ENCODE measurements at places on chromosomes 13 and 19. TPM values are rescaled to one million over a fixed set of nuclear protein-coding genes. Genes with fewer than 3 reads are reported as not detected.

The GPR4 gene
- total RNA-seq: 0.99 TPM

The LSM4 gene
- total RNA-seq: 147 TPM

The CYP2A6 gene
- total RNA-seq: not detected

The CNFN gene
- total RNA-seq: not detected

The CGB2 gene
- total RNA-seq: not detected

The C19orf33 gene
- total RNA-seq: not detected

The PIN1 gene
- 136 TPM for total RNA-seq

The CEBPA gene
- not detected for total RNA-seq

The ZNF846 gene
- total RNA-seq: 16.6 TPM

The IRGC gene
- total RNA-seq: not detected

The RPS5 gene
- total RNA-seq: 2,343 TPM

The UGGT2 gene
- total RNA-seq: 58.9 TPM

The PODNL1 gene
- 0.87 TPM for total RNA-seq

The ZNF93 gene
- 1.8 TPM for total RNA-seq

The SPTBN4 gene
- 2.4 TPM for total RNA-seq

The ZNF98 gene
- total RNA-seq: 0.25 TPM

The GPR18 gene
- not detected for total RNA-seq

The CDC34 gene
- 74.1 TPM for total RNA-seq

The HRC gene
- 0.26 TPM for total RNA-seq

The CCDC61 gene
- 6.2 TPM for total RNA-seq

The ARHGAP33 gene
- 2.9 TPM for total RNA-seq

The ZNF562 gene
- total RNA-seq: 23.1 TPM

The NLRP11 gene
- total RNA-seq: not detected

The C19orf18 gene
- 0.25 TPM for total RNA-seq

The MAP1S gene
- total RNA-seq: 27.4 TPM

The PNMA8A gene
- total RNA-seq: 4.8 TPM

The NEK5 gene
- total RNA-seq: 0.13 TPM

The FGF22 gene
- 0.26 TPM for total RNA-seq

The PABPC3 gene
- 0.12 TPM for total RNA-seq

The MEDAG gene
- 183 TPM for total RNA-seq

The LRRC25 gene
- not detected for total RNA-seq

The ZNF581 gene
- 13.4 TPM for total RNA-seq

The TMEM38A gene
- 5.4 TPM for total RNA-seq

Measured in aortic smooth muscle cell (primary cell).